GM04504 (cell line): ENCODE measurements at places on chromosomes 6 and 20.

- no peak for DNase-seq
These were observed 169.1 kb upstream of the AKAP12 start for GRCh38 chr6:151070631-151071051.

DNA sequence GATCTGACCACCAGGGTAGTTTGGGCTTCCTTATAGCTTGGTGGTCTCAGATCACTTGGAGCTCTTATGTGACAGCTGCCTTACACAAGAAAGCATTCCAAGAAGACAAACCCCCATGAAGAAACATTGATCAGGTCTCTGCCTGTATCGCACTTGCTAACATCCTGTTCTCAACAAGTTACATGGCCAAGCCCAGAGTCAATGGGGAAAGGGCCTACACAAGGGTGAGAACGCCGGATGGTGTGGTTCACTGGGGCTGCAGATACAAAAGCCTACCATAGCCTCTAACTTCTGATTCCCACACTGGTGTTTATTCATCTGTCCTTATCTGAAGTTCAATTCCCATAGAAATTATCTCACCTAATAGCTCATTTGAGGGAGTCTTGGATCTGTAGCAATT is 235.5 kb downstream of the SYNDIG1 start:
- no peak for DNase-seq

DNA sequence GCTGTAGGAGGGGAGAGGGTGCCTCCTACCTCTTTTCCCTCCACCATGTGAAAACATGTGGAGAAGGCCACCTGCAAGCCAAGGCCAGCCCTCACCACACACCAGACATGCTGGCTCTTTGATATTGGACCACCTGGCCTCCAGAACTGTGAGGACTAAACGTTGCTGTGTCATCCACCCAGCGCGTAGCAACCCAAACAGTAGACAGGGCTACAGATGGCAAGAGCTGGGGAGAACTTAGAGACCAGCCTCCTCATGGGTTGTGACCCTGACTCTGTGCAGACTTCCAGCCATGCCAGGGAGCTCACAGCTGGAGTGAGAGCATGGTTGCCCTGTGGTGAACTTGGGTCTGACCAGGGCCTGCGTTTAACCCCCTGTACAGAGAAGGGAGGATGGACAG is 195.9 kb upstream of the CST7 start:
- no peak for DNase-seq

DNA sequence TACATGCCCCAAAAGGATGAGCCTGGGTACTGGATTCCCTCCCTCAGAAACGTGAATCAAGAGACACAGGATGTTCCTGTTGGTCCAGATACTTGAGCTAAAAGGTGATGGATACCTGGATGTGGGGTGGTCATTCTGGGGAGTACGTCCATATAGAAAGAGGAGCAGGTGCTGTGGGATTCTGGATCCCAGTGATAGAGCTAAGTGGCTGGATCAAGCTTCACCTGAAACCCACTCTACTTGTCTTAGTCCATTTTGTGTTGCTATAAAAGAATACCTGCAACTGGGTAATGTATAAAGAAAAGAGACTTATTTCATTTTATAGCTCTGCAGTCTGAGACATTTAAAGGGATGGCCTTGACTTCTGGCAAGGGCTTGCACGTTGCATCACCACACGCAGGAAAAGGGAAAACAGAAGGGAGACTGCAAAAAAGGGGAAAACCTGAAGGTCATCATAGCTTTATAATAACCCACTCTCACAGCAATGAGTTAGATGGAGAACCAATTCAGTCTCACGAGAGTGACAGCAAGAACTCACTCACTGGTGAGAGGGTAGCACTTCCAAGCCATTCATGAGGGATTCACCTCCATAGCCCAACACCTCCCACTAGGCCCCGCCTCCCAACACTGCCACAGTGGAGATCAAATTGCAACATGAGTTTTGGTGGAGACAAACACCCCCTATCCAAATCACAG is 31.2 kb downstream of the RIPOR3 start:
- no peak for DNase-seq

DNA sequence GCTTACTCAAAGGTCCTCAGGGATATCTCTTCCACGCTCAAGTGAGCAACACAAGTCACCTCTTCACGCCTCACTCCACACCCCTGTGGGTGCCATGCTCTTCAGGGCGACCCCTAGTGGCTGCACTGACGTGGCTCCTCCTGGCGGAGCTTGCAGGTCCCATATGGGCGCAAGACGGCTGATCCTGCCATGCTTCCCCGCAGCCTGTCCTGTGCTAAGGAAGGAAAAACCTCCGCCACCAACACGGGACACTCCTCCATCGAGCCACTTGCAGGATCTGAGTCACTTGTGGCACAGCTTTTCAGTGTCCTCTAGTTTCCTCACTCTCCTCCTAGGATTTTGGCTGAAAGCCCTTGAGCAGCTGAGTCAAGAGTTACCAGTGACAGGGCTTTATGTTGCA is 90.7 kb downstream of the KHDC1L start:
- DNase-seq = peak; percentile 17
